Progenitor cell of endocrine pancreas (in vitro differentiated cells): ENCODE measurements at places on chromosomes 6 and 20.

GRCh38 chr20:34989670-34990069 lies 34.0 kb downstream of the MYH7B start:
- DNase-seq, result no peak

DNA sequence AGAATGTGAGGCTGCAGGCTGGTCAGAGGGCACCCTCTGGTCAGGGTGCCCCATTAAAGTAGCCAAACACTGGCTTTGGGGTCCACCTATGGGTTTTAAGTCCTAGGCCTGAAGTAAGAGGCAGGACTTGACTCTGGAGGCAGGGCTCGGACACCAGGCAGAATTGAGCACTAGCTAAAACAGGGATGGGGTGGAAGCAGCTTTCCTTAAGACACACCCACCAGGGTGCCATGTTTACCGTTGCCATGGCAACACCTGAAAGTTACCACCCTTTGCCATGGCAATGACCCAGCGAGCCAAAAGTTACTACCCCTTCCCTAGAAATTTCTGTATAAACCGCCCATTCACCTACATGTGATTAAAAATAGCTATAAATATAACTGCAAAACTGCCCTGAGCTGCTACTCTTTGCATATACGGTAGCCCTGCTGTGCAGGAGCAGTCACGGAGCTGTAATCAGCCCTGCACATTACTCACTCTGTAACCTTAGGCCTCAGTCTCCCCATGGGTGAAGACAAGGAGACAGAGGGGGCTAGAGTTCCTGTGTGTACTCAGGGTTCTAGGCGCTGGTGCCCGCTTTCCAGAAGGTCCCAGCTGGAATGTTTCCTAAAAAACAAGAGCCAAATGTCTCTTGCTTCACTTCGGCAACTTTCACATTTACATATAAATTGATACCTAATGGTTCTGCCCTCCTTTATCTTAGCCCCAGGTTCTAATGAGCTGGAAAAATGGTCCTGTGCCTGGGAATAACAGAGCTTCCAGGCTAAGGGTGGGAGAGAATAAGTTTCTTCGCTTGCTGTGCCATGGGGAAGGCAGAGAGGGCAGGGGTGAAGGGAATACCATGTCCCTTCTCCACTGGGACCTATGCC lies 27.2 kb upstream of the SRSF6 start:
- DNase-seq, result no peak

GRCh38 chr6:85679445-85680123 lies 36.9 kb upstream of the SYNCRIP start:
- no peak for DNase-seq

GRCh38 chr6:36729161-36729524 lies 31.5 kb downstream of the RAB44 start:
- no peak for DNase-seq

GRCh38 chr6:3308106-3308505 lies 49.4 kb downstream of the PSMG4 start:
- DNase-seq, result no peak

DNA sequence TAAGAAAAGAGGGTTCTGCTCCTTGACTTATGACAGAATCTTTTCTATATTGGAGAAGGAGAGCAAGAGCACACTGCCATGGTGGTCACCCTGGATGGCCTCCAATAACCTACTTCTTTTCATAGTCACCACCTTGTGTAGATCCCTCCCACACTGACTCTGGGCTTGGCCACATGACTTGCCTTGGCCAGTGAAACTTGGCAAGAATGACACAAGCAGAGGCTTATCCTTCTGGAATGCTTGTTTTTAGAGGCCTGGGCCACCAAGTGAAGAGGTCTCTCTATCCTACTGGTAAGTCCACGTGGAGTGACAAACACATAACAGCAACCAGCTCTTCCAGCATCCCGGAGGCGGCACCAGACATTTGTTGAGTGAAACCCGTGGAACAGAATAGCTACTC lies 349.4 kb upstream of the JARID2 start:
- no peak for DNase-seq
